ENCODE measurements at places on chromosomes 2 and 18.

GRCh38 chr2:63817382-63817781 is 24.3 kb upstream of the UGP2 start:
- DNase-seq = no peak

DNA sequence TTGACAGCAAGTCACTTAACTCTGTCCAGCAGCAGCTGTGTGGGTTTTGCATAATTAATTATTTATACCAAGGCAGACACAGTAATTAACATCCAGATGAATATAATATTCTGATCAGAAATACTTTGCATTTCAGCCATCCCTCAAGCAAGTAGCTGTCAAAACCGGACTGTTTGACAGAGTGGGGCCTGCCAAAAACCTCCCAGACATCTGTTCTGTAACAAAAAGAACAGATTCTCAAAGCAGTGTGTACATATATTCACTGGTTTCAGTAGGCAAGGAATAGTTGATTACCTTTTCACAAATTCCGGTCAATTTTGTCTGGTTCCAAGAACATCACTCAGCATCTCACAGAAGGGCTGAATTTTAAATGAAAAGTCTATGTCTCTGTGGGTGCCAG is 291.6 kb downstream of the CMPK2 start:
- DNase-seq = no peak

DNA sequence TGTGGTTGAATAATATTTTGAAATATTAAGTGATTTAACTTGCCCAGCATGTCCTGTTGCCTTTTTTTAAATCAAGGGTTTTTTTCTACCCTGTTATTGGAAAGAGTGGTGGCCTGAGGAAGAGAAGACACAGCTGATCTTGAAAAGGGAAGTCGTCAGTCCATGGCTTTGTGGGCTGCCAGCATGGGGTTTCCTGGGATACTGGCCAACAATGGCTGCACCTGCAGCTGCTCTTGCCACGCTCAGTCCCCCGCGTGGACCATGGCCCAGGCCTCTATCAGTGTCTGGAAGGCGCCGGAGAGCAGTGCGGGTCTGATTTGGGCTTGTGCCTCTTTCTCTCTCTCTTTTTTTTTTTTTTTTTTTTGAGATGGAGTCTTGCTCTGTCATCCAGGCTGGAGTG is 99.3 kb downstream of the ASB1 start:
- no peak for DNase-seq

DNA sequence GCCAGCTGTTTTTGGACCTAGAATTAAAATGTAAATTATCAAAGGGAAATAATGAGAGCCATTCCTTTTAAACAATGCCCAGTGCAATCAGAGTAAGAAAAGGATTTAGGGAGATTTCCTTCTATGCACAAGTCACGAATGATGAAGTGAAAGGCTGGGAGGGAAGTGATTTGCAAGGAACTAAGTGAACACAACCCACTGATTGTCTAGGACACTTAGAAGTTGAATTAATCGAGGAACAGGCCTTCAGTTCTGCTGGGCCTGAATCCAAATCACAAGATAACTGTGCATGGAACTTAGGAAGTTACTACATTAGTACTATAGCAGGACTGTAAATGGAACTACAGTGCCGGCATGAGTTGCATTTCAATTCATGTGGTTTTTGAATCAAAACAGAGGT is 17.7 kb downstream of the MAP2 start:
- no peak for DNase-seq

DNA sequence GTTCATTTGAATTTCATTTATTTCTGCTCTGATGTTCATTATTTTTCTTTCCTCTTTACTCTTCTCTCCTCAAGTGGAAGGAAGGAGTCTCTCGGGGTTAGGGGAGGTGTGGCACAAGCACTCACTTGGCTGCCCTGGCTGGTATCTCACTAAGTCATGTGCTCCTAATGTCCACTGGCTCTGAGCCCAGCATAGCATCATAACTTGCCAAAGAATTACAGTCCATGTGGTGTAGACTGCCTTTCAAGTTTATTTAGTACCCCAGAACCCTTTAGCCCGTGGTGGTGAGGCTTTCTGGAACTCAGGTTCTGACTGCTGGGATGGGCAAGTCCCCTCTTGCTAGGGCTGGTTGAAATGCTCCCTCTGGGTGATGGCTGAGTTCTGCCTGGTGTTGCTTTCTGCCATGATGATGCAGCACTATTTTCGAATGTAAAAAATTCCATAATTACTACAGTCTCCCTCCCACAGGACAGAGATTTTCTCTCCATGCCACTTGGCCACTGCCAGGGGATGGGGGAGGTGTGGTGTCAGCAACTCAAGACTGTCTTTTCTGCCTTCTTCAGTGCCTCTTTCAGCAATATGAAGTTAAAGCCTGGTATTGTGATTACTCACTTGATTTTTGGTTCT is 22.2 kb downstream of the SPAG16 start:
- peak; percentile 50 for DNase-seq

DNA sequence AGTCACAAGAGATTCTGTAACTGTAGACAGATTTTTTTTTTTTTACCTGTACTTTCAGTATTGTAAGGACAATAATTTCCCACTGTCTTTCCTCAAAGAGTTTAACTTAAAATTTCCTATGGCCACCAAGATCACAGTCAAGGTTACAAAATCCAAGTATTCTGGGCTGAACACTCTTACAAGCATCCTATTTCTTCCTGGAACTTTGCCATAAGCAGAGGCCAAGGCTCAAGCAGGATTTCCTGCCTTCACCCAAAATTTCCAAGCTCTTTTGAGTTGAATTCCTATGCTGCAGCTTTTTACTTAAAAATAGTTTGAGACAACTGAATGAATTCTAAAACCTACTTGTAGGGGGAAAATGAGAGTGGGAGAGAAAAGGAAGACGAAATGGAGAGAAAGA is 299.4 kb downstream of the ZNF516 start:
- no peak for DNase-seq

DNA sequence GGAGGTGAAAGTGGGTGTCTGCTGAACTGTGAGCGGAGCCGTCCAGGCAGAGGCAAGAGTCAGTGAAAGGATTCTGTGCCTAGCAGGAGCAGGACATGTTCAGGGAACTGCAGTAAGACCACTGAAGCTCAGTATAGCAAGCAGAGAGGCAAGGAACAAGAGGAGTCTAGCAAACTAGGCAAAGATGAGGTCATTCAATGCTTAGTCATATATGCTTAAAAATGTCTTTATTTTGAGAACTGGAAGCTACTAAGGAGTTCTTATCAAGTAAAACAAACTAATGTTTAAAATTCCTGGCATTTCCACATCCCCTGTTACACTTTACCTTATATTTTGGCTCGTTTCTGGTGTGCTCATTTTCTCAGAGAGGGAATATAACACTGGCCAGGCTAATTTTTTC is 913.4 kb downstream of the CBLN2 start:
- no peak for DNase-seq

DNA sequence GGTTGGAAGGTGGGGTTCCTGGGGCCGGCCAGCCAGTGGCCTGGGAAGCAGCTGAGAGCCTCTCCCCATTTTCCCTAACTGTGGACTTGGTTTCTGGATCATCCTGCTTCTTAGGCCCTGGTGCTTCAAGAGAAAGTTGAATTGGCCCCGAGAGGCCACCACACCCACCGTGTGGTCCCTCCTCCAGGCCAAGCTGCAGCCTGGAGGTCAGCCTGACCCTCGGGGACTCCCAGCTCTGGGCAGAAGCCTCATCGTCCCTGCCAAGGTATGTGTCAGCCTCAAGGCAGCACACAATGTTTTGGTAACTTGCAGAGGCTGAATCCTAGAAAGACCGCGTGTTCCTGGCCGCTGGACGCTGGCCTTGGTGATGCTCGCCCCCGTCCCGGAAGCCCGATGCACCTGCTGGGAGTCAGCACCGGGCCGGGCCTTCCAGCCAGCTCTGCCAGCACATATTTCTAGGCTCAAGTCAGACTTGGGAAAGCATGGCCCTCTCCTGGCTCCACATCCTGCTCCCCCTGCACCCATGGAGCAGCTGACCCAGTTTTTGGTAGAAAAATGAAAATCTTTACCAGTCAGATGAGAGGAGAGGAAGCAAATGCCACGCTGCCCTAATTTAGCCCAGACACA is 72.6 kb downstream of the ACTR2 start:
- peak; percentile 35 for DNase-seq

GRCh38 chr2:16317211-16317830 is 348.3 kb downstream of the CYRIA start:
- DNase-seq = no peak

DNA sequence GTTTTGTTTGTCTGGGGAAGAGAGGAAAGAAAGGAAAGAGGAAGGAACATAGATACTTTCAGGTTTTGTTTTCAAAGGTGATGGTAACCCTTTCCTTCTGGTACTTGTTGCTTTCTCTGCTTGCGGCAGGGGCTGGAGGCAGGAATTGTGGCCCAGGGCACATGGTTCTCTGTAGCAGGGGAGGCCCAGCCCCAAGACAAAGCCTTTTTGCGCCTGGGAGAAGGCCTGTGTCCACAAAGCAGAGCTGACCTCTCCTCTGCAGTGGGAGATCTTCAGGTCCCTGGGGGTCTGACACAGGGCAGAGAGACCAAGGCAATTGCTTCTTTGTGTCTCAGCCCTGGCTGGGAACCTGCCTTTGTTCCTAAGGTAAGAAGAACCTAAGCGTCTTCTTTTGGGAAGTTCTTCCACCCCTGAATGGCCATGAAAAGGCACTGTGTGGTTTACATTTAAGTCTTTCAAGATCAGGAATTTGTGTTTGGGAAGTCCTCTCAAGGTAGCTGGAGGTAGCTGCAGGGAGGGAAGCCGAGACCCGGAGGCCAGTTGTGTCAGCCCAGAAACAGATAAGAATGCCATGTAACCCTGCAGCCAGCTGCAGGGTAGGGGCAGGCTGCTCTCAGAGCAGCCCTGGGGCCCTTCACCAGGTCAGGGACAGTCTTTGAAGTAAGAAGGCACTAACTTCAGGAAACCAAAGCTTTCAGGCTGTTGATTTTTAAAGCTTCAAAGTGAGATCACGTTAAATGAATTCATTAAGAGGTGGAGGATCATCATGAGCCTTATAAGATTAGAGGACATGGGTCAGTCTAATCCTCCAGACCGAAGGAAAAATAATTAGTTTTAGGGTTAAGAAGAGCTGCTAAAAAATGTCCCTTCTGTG is 119.3 kb downstream of the STPG4 start:
- no peak for DNase-seq

GRCh38 chr2:49616800-49617199 is 462.5 kb upstream of the FSHR start:
- peak; percentile 34 for DNase-seq

GRCh38 chr2:4053769-4054493 is 350.6 kb downstream of the DCDC2C start:
- DNase-seq = no peak

GRCh38 chr2:170771421-170771937 is 1.3 kb downstream of the ERICH2 start:
- DNase-seq = no peak

- no peak for DNase-seq
These were observed 19.4 kb downstream of the CDH20 start for GRCh38 chr18:61352611-61353010.

All from kidney tubule cell (primary cell).